CD8-positive, alpha-beta memory T cell (primary cell): ENCODE measurements at places on chromosomes 3 and 15. TPM values are rescaled to one million over a fixed set of nuclear protein-coding genes. Genes with fewer than 3 reads are reported as not detected.

GOLGA8R gene
- 0.69 TPM for total RNA-seq

SOX2 gene
- not detected for total RNA-seq

PEX5L gene
- total RNA-seq, result not detected

NMD3 gene
- 66.6 TPM for total RNA-seq

KBTBD13 gene
- not detected for total RNA-seq

PRICKLE2 gene
- total RNA-seq, result not detected

ITIH1 gene
- total RNA-seq, result not detected

LNP1 gene
- total RNA-seq, result 1.6 TPM

SLC30A4 gene
- total RNA-seq, result 3.1 TPM

DNA sequence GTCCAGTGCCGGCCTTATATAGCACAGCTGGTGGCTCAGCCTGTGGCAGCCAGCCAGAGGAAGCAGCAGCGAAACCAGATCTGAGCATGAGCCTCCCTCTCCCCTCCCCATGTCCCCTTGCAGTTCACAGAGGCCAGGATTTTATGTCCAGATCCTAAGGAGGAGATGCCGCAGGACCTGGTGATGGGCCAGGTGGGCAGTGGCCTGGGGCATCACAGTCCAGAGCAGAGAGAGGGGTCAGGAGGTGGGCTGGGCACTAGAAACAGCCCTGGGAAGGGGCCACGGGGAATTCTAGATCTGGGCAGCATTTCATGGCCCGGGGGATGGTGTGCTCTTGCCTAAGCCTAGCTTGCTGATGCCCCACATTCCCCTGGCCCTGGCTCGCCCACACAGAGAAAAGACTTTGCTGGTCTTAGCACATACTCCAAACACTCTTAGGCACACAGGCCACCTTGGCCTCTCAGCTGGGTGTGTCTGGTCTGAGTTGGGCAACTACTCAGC is 259 bp upstream of the CILP start:
- DNase-seq, result no peak

DNA sequence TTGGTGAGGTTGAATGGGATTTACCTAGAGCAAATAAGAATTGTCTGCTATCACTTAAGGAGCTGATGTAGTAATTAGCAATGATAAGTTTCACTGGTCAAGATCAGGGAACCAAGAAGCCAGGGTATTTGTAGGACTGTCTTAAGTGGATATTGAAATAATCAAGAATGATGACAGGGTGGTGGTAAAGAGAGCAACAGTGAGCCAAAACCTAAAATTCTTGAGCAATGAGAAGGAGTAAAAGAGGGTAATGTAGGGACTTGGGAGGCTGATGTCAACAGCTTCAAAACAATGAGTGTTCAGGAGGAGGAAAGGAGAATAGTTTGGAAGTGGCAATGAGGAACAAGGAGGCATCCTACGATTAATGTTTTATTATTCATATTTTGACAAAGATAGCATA is 31.5 kb upstream of the SLC2A2 start:
- no peak for DNase-seq

DNA sequence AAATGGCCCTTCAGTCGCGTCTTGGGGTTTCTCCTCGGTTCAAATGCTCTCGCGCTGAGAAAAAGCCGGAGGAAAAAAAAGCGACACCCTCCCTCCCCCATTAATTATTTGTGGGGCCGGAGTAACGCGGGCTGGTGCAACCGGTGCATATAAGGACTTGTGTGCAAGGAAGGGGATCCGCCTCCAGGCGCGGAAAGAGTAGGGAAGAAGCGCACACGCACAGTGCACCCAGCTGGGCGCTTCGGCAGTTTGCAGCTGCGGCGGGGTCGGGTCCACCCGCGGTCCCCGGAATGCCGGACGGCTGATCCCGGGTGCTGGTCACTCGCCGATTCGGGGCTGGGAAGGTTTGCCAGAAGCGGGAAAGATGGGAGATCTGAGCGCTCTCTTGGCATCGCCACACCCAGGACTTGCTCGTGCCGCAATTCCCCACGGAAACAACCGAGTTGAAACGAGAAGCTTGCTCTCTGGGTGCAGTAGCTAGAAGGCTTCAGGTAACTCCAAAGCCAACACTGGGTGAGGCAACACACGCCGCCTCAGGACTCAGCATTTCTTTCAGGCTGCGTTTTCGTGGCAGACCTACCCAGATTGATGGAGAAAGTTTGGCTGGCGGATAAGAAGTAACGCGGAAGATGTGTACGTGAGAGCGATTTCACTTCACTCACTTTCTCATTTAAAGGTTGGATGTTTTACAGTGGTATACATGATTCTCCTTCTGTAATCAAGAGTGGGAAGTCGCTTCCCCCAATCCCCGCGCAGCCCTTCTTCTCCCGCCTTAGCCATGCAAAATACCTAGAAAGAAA is 720 bp upstream of the TNIK start:
- DNase-seq, result no peak

GRCh38 chr15:67183443-67184169 is 70.9 kb downstream of the AAGAB start:
- no peak for DNase-seq

DNA sequence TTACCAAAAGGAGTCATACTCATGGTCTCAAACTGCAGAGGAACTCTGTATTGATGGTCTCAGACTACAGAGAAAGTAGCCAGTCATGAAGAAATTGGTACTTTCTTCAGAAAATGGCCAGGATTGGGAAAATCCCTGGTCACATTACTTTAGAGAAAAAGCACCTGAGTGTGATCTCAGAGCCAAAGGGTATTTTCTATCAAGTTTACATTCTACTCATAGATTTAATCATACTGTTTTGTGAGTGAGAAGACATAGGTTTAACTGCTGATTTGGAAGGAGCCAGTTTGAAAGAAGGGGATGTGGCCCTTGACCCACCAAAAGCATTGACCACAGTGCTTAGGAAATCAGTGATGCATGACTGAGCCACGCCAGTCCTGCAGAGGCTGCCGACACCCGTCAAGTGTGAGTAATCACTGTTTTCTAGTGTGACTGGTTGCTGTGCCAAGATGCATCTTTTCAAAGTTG is 203.6 kb downstream of the AKAP13 start:
- no peak for DNase-seq

DNA sequence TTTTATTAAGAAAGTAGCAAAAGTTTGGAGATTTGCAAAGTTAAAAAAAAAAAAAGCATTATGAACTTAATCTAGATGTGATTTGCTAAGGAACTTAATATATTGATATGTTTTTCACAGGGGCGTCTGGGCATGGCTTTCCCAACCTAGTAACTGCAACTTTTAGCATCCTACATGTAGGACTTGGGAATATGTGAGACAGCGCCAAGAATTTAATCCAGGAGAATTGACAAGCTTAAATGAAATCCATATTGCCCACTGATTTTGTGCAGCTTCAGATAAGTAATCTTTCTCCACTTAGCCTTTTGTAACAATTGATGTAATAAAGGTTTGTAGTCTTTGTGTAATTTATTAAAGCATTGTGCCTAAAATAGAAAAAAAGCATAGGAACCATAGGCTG is 982 bp upstream of the GABPB1 start:
- DNase-seq, result no peak

DNA sequence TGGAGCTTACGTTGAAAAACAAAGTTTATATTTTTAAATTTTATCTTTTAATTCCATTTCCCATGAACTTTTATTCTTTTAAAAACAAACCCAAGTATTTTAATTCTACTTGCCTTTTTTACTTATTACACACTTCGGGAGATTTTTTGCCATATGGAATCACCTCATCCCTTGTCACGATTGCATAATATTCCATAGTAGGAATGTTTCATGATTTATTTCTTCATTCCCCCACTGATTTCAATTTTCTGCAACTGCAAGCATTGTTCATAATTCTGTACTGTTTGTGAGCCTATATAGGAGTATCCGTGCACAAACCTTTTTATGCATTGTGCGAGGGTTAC is 574 bp upstream of the SLC25A36 start:
- DNase-seq, result no peak

GRCh38 chr3:46986055-46986730 is 6.7 kb downstream of the NBEAL2 start:
- DNase-seq, result no peak

- DNase-seq, result no peak
Measured at GRCh38 chr3:28013864-28014473, 227.4 kb upstream of the CMC1 start.

GRCh38 chr15:79981831-79982455 is 10.9 kb upstream of the BCL2A1 start:
- no peak for DNase-seq

GRCh38 chr3:73490453-73491286 is 134.1 kb downstream of the PDZRN3 start:
- DNase-seq, result no peak

DNA sequence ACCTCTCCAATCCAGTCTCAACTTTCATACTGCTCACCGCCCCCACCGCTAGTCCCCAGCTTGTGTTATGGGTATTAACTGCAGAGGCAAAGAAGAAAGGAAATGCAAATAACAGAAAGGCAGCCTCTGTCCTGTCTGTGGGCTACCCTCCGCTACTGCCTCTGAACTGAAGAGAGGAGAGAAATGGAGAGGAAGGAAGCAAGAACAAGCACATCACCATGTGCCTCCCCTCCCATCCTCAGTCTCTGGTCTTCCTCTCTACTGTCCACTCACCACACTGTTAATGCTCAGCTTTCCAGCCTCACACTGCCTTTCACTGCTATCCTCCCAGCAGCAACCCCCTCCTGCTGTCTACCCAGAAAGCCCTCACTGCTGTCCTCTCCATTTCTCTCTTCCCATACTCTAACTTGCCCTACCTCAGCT is 139.0 kb upstream of the SLC2A2 start:
- DNase-seq, result no peak

DNA sequence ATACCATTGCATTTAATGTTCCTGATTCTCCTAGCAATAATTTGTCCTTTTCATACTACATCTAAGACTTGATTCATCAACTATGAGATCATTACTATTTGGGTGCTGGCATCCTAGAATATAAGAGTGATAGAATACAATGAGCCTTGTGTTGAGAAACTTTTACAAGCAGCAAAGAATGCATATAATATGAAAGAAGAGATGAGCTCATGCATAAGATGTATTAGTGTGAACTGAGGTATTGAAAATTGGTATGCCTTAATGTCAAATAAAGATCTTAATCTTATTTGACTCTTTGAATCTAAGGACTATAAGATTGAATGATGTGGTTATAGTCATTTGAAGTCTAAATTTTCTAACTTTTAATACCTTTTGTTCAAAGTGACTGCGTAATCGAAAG is 220.0 kb upstream of the ARHGEF26 start:
- DNase-seq, result no peak

DNA sequence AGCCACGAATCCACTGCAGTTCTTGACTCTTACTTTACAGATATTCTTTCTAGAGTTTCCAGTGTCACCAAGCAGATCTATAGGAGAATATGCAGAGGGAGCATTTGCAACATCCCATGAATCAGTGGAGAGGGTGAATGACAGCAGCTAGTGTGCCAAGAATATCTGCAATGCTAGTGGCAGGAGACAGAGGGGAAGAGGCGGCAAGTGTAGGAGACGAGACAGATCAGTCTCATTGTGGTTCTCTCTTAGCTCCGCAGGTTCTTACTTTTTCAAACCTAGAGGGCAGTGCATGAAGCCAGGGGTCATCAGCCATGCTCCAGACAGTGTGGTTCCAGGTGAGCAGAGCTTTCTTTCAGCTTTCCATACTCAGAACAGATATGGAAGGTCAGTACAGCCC is 744 bp downstream of the ZNF619 start:
- no peak for DNase-seq

DNA sequence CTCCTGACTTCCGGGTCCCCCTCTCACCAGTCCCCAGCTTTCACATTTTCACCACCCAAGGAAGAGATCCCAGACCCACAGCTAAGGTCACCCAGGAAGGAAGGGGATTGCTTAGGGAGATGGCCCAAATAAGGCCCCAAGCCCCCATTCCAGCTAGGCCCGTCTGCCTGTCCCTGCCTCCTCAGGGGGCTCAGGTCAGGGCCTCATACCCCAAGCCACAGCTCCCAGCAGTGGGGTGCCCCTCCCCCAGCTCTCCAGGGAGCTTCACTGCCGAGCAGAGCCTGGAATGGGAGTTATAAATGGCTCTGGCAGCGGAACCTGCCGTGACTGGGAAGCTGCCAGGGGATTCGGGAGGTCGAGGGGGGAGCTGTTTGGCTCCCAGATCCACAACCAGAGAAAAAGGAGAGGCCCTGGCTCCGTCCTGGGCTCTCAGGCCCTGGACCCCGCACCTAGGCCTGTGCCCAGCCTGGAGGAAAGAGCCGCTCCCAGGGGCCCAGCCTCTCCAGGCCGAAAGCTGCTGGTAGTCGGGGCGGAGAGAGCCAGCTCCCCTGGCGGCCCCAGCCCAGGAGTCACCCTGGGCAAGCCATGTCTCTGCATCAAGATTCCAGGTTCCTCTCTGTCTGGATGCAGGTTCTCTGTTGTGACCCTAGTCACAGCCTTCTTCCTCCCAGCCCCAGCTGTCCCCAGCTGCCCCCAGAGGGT is 550 bp downstream of the CCDC9B start:
- DNase-seq, result no peak

DNA sequence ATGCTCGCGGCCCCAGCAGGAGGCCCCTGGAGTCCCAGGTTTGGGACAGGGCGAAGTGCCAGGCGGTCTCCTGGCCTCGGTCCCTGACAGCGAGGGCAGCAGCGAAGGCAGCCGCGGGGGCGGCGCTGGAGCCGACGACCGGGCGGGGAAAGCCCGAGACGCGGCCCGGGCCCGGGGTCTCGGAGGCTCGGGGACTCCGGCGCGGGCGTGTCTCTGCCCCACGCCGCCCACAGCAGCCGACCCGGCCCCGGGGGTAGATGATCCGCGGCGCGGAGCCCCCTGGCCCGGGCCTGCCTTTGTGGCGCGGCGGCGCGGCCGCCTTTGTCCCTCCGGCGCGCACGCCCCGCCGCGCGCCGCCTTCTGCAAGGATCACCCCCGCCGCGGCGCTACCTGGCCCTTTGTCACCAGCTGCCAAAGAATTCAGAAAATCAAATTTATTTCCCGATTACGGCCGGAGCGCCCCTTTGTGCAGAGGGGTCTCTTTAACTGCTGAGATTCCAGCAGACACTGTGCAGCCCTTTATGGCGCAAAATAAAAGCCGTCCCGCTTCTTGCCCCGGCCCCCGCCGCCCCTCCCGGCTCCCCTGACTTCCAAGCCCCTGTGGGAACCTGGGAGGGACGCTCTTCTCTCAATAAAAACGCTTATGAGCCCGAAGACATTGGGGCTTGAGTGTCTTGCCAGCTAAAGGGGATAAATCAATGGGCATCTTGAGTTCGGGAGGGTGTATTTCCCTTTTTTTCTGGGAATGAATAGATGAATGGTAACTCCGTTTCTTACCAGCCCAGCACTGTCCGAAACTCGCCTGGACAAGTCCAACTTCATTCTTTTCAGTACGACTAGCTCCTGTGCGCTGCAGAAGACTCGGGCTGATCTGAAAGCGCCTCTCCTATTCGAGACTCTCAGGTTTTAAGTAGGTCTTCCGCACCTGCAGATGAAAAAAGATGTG is 68.4 kb downstream of the HES1 start:
- no peak for DNase-seq
